ENCODE measurements at places on chromosomes 11 and 22.

DNA sequence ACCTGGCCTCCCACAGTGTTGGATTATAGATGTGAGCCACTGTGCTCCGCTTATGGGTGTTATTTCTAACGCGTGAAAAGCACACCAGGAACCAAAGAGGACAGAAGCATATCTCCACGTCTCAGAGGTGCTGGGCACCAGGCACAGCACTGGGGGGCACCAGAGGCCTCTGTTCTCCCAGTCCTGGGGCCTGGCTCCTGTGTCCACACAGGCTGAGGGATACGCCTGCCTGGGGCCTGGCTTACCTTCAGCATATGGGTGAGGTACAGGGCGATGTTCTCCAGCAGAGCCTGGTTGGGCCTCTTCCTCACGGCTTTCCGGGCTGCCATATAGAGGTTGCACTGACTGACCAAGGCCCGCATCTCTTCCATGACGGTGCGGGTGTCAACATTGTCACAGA lies 24.7 kb upstream of the NAP1L4 start:
- peak; percentile 3 for DNase-seq

DNA sequence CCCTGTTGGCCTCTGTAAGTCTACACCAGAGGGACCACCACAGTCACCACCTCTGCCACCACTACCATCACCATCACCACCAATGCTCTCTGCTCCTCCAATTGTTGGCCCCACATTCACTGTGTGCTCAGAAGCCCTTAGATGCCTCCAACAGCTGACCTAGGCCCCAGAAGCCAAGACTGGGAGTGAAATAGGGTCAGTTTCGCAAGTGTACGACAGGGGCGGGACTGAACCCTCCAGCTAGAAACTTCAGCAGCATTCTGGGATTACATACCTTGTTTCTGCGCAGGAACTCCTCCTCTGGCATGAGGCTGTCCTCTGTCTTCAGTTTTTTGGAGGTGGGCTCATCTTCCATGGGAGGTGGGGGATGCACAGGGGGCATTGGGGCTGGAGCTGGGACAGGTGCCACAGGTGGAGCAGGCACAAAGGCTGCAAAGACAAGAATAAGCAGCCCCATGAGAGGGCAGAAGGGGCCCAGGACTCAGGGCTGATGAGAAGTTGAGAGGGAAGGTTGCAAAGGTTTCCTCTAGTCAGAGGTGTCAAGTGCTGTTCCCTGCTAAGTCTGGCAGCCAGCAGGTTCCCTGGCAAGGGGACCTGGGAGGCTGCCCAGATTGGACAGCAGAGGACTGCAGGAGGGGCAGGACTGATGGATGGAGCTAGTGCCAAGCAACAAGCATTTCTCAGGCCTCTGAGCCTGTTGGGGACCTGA lies 10.2 kb upstream of the TBC1D10A start:
- DNase-seq, result no peak

GRCh38 chr11:125886997-125887372 lies 483 bp upstream of the HYLS1 start:
- DNase-seq, result peak; percentile 31

- DNase-seq, result peak; percentile 34
Observed at GRCh38 chr11:101860696-101861427, 53.9 kb upstream of the CEP126 start.
